CD4-positive, alpha-beta T cell treated with Interleukin-17A for 1 hour (primary cell): ENCODE measurements at places on chromosomes 13 and 19.
A peak's percentile ranks its signal among the peaks of the same experiment; 100 is the strongest.

GRCh38 chr13:21322988-21323387, 136.1 kb downstream of the ZDHHC20 start:
- no peak for DNase-seq

- DNase-seq = no peak
These were observed 21.8 kb downstream of the CCDC8 start for GRCh38 chr19:46391296-46392251.

- DNase-seq = no peak
These were observed 290.5 kb downstream of the RFC3 start for GRCh38 chr13:34108410-34108809.

GRCh38 chr19:21022996-21023395, 2.5 kb downstream of the ZNF430 start:
- DNase-seq = peak; percentile 18

- no peak for DNase-seq
These were observed 49.0 kb upstream of the C13orf46 start for GRCh38 chr13:114022876-114023275.

DNA sequence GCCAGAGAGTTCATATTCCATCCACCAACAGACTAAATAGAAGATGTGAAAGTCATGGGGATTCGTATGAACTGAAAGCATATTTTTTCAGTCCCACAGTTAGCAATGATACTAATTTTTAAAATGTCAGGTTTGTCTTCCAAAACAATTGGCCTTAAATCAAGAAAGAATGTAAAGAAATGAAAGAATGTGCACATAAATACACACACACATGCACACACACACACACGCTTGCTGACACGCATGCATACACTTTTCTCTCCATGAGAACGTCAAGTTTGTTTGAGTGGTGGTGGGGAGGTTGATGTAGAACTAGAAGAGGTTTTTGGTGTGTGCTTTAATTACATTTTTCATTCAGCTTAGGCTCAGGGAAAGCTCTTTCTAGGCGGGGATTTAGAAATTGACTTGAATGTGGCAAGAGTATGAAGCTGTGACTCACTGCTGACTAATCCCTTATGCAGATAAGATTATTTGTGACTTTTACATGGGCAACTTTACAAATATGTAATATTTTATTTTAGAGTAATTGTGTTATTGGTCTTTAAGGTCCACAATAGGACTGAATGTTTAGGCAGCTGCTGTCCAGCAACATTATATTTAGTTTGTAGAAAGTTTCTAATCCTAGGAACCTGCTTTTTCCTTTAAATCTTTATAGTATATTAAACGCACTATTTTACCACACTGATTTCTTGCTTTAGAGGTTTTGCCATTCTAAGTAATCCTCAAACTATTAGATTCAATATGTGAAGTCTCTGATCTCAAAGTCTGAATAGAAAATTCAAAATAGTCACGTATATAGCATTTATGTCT, 18.8 kb downstream of the FLT1 start:
- DNase-seq = no peak

DNA sequence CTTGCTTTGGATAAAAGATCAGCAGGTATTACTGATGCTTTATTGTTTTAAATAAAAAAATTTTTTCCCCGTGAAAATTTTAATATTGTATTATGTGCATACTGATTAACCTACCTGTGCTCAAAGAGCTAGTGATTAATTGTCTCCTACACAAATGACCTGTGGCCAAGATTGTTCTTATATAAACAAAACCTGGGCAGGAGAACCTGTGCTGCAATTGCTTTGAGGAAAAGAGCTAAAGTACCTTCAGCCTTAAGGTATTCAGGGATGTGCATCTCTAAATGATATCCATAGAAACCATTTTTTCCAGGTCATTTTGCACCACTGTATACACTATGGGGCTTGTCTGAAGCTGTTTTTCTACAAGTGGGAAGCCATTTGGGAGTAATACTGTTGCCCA, 1.2 kb downstream of the FRY start:
- no peak for DNase-seq

- peak; percentile 79 for DNase-seq
These were observed 1.1 kb upstream of the ZNF763 start for GRCh38 chr19:11963566-11964355.

GRCh38 chr19:6564393-6564792, 26.6 kb downstream of the CD70 start:
- peak; percentile 28 for DNase-seq

DNA sequence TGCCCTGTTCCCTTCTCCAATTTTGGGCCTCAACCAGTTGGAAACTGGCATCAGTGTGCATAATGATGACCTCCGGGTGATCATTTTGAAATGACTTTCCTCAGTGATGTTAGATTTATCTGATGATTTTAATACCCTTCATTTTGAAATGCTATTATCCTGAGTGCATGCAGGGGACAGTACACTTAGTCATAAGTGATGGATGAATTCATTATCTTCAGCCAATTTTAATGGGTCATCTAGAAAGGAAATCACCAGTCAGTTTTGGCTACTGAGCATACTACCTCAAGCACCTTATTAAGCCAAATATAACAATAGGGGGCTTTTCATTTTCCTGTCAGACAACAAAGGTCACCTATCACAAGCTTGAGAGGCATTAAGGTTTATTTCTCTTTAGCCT, 118.5 kb upstream of the MIR17HG start:
- DNase-seq = no peak

DNA sequence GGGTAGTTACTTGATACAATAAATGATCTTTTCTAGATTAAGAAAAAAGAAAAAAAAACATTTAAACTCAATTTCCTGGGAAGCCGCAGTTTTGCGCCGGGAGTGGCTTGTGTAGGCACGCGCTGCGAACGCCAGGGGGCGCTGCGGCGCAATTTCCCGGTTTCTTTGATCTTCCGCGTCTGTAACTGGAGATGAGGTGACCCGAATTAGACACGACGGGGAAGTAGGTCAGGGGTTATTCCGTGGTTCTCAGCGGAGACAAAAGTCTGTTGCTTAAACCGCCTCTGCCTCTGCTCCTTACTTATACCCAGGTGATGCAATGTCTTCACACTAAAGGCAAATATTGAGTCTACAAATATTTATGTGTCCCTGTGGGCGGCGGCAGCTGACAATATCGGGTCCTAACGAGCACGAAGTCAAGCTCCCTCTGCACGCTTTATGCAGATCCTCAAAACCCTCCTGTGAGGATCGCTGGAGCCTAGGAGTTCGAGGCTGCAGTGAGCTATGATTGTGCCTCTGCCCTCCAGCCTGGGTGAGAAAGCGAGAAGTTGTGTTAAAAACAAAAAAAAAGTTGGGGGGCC, 15.2 kb downstream of the STXBP2 start:
- peak; percentile 89 for DNase-seq

- peak; percentile 2 for DNase-seq
These were observed 242.6 kb downstream of the DCT start for GRCh38 chr13:94236872-94237271.

- DNase-seq = no peak
These were observed 77.9 kb downstream of the PTPRS start for GRCh38 chr19:5262721-5263120.

DNA sequence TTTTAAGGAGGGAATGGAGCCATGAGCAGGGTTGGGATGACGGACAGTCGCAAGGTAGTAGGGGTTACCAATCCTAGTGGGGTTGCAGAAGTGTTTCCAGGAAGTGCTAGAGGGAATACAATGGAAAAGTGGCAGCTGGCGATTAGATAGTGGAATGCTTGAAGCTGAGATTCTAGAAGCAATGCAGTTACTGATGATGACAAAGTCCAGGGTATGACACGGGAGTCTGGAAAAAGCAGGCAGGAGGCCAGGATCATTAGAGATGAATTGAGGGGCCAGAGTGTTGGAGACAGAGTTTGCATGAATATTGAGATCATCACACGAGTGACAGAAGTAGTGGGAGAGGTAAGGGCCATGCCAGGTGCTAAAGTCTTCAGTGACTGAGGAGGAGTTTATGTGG, 17.3 kb upstream of the KL start:
- DNase-seq = no peak

DNA sequence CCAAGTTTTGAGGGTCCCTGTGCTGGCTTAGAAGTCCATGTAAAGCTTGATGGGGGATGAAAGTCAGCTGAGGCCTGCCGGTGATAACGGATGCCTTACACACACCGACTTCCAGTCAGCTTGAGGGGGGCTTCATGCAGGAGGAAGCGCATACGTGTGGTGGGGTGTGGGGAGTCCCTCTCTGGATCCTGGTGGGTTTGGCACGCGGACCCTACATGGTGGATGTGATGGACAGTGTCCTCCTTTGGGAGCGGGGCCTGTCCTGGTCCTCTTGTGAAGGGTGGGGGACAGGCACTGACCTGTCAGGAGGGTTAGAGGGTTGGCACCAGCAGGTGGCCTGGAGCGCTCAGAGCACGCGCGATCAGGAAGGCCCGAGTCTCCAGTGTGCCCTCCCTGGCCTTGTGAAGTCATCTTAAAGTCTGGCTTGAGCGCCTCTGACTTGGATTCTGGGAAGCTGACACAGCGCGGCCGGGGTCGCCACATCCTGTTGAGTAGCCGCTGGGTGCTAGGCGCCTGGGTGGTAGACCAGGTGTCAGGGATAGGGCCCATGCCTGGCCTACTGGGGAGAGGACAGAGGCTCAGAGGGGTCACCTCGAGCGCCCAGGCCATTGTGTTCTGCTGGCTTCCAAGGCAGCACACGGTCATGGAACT, 2.9 kb downstream of the DAZAP1 start:
- no peak for DNase-seq

DNA sequence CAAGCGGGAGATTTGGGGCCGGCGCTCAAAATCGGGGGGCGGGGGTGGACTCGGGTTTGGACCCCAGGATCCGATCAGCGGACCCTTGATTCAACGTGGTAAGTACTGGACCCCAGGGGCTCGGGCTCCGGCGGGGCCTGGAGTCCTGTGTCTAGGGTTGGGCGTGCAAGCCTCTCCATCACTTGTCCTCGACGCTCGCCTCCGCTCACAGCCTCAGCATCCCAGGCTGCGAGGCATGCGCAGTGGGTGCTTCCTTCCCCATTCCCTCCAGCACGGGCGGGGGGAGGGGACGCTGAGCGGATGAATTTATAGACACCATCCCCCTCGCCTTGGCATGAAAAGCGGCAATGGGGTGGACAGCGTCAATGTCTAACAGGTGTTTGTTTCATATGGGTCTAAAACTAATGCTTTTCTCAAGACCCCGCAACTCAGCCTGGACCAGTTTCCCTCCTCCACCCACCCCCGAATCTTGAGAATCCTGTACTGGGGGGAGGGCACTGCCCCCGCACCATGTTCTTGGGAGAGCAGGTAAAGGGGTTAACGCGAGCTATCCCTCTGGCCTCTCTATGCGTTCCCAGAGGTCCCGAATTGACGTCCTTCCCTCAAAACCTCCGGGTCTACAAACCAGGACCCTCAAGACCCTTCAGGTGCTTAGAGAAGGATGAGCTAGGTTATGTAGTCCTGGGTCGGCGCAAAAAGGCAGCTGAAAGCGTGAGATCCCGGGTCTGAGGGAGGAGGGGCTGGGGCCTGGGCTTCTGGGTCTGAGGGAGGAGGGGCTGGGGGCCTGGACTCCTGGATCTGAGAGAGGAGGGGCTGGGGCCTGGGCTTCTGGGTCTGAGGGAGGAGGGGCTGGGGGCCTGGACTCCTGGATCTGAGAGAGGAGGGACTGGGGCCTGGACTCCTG, 579 bp downstream of the CPT1C start:
- no peak for DNase-seq

GRCh38 chr13:99959127-99959539, 12.4 kb downstream of the ZIC5 start:
- no peak for DNase-seq

DNA sequence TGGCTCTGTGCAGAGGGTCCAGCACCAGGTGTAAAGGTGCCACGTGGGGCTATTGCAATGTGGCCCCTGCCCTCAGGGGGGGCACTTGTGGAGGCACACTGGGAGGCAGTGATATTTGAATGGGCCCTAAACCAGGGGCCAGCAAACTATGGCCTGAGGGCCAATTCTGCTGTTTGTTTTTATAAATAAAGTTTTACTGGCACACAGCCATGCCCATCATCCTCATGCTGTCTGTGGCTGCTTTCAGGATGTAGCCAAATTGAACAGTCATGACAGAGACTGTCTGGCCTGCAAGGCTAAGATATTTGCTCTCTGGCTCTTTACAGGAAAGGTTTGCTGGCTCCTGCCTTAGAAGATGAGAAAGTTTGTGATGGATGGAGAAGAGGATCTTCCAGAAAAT, 33.9 kb upstream of the RANBP3 start:
- no peak for DNase-seq

- DNase-seq = no peak
These were observed 87.6 kb upstream of the SPRY2 start for GRCh38 chr13:80428349-80429096.

GRCh38 chr19:17021328-17021727, 5.3 kb downstream of the CPAMD8 start:
- DNase-seq = no peak

DNA sequence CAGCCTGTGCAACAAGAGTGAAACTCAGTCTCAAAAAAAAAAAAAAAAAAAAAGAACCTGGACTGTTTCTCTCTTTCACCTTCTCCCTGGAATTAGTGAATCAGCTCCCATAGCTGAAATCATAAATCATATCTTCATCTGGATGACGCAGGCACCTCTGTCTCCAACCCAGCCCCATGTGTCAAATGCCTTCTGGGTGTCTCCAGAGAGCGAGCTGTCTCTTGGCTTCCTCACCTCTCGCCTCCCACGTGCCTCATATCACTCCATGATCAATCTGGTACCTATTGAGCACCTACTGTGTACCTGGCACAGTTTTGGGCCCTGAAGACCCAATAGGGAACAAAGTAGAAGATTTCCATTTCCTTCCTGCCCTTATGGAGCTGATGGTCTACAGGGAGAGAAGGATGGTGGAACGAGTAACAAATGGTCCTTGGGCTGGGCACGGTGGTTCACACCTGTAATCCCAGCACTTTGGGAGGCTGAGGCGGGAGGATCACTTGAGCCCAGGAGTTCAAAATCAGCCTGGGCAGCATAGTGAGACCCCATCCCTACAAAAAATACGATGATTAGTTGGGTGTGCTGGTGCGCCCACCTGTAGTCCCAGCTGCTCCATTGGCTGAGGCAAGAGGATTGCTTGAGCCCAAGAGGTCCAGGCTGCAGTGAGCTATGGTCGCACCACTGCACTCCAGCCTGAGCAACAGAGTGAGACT, 2.5 kb downstream of the HSD11B1L start:
- DNase-seq = no peak

GRCh38 chr19:18158467-18158866, 5.5 kb downstream of the PIK3R2 start:
- DNase-seq = no peak

DNA sequence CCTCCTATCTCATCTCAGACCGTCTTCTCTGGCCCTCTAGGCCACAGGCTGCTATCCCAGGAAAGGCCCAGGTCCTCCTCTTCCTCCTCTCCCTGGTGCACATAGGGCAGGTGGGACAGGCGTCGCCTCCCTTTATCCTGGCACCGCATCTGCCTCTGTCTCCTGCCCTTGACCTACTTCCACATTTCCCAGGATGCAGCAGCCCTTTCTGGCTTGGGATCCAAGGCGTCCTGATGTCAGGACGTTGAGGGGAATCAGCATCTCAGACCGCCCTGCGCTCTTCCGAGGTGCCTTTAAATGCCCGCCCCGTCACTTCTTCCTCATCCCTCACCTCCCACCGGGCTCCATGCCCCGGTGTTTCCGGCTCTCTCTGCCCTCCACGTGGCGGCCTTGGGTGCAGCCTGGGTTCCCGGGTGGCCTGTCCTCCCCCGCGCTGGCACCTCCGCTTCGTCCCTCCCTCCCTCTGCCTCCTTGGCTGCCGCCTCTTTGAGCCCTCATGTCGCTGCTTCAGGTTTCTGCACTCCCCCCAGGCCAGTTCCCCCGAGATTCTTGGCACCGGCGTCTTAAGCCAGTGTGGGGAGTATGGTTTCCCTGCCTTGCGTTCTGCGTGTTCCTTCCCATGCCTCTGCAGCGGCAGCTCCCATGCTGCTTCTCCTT, 66.3 kb downstream of the KDM4B start:
- DNase-seq = no peak

- no peak for DNase-seq
These were observed 27.3 kb downstream of the CHAF1A start for GRCh38 chr19:4429771-4430171.
